ENCODE measurements at places on chromosomes 1 and 21.
A peak's percentile ranks its signal among the peaks of the same experiment; 100 is the strongest.

- no peak for DNase-seq
Observed at GRCh38 chr1:24620678-24621077, 22.4 kb upstream of the SRRM1 start.

GRCh38 chr1:216894494-216894893 lies 171.3 kb upstream of the ESRRG start:
- no peak for DNase-seq

GRCh38 chr1:169692756-169693460 lies 18.5 kb downstream of the SELL start:
- DNase-seq = no peak

DNA sequence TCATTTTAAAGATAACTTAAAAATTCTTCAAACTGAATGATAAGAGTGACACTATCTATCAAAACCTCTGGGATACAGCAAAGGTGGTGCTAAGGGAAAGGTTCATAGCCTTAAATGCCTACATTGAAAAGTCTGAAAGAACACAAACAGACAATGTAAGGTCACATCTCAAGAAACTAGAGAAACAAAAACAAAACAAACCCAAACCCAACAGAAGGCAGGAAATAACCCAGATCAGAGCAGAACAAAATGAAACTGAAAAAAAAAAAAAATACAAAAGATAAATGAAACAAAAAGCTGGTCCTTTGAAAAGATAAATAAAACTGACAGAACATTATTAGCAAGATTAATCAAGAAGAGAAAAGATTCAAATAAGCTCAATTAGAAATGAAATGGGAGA lies 6.8 kb downstream of the ODF2L start:
- DNase-seq = no peak

DNA sequence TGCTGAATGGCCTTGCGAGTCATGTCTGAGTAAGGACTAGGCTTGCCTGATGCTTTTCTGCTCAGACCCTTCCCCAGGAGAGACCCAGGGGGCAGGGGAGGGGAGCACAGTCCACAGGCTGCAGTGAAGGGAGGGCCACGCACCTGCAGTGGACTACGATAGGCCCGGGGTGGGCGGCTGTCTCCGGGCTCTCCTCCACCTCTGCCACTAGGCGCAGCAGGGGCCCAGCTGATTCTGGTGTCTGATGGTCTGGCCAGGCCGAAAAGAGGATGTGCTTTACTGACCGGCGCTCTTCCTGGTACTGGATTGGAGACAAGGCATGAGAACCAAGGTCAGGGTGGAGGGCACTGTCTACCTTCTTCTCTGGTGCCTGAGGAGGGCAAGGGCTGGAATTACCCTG lies 7.9 kb upstream of the ARL8A start:
- DNase-seq = no peak

- DNase-seq = no peak
Observed at GRCh38 chr1:11634365-11635192, 19.6 kb downstream of the FBXO2 start.

- DNase-seq = no peak
Observed at GRCh38 chr1:17725084-17725719, 29.9 kb upstream of the ACTL8 start.

DNA sequence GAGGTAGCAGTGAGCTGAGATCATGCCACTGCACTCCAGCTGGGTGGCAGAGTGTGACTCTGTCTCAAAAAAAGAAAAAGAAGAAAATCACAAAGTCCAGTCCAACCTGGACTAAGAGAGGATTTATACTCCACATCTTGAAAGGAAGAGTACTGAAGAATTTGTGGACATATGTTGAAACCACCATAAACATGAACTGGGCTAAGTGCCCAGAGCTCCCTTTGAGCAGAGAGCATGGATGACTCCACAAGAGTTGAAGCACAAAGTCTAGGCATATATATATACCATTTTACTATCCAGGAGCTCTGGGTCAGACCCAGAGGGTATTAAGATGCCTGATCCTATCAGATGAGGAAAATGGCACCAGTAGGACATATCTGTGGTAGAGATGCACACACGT lies 86.6 kb downstream of the OMA1 start:
- no peak for DNase-seq

- DNase-seq = no peak
Observed at GRCh38 chr1:116988248-116988647, 13.3 kb upstream of the CD101 start.

GRCh38 chr1:23772049-23772853 lies 6.0 kb upstream of the PITHD1 start:
- peak; percentile 60 for DNase-seq

- no peak for DNase-seq
Observed at GRCh38 chr1:201011616-201012015, 11.9 kb downstream of the KIF21B start.

GRCh38 chr1:156515956-156516355 lies 15.4 kb upstream of the MEF2D start:
- no peak for DNase-seq

DNA sequence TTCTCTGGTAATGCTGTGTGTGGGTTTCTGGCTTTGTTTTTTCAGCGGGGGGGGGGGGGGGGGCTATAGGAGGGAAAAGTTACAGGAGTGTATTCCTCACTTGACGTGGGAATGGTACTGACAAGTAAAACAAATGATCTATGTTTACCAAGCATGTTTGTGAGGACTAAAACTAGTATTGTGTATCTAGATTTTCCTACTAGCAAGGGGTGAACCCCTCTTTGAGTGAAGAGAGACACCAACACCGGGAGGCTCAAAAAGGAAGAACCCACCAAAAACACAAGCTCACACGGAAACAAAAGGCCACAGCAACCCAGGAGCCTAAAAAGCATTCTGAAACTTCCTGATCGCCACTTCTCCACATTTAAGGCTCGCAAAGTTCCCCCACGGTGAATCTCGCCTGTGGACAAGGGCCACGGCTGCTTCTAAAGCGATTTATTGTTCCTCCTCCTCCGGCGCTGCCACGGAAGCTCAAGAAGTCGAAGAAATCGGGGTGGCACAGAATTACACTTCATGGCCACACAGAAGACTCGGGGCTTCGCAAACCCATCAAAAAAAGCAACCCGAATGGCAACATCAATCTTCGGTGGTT lies 703 bp downstream of the PUM1 start:
- DNase-seq = no peak

DNA sequence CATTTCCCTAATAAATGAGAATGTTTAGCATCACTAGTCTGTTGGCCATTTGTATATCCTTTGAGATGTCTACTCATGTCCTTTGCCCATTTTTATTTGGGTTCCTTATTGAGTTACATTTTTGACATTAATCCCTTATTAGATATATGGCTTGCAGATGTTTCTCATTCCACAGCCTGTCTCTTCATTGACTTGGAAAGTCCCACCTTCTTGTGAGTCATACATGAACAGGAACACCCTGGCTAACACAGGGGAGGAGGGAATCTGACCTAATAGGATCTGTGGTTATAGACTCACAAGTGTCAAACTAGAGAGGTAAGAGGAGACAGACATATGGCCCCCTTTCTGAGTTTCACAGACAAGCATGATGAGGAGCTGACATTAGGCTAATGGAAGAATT lies 11.5 kb downstream of the ZP4 start:
- no peak for DNase-seq

All from esophagus squamous epithelium (tissue), 5 donors.